ENCODE measurements at places on chromosomes 3 and 15.

- no peak for DNase-seq
These were observed 590.4 kb upstream of the DPPA4 start for GRCh38 chr3:109927726-109928125.

GRCh38 chr15:59329570-59330350 is 42.9 kb downstream of the MYO1E start:
- DNase-seq: no peak

DNA sequence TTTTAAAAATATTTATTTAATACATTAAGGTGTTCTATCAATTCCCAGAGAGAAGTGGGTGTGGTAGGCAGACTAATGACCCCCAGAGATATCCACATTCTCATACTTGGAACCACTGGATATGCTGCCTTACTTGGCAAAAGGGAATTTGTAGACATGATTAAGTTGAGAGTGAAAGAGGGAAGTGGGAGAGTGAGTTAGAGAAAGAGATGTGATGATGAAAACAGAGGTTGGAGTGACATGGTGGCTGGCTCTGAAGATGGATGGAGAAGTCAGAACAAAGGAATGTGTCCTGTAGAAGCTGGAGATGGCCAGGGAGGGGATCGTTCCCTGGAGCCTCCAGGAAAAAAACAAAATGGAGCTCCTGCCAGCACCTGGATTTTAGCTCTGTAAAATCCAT is 32.0 kb downstream of the TNFAIP8L3 start:
- DNase-seq: no peak

DNA sequence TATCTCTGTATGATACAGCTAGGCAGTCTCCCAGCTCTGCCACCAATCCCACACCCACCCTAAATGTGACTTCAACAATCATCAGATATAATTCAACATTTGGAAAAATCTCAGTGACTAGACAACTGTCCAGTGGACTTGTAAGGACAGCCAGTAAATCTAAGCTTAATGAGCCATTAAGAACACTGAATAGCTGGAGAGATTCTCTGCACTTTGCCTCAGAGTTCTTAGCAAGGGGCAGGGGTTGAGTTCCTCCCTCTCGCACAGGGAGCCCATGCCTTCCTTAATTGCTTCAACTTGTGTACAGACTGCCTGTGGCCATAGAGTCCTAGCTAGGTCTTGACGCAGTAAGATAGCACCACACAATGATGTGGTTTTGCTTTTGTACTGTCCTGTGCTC is 15.6 kb downstream of the MEX3B start:
- no peak for DNase-seq

GRCh38 chr3:171379281-171379680 is 80.9 kb downstream of the TNIK start:
- no peak for DNase-seq

DNA sequence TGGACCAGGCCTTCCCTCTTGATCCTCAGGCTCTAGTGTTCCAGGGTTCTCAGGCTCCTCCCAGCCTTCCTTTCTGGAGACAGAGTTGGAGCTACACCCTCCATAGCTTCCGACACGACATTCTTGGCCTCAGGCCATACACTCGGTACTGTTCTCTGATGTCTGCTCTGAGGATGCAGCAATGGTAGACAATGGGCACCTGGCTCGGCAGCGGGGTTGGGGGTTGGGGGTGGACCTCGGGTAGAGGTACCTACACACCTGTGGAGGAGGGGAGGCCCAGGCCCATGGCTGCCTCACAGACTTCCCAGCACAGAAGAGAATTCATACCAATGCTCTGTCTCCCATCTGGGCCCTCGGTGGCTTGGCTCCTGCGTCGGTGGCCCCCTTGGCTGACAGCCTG is 21.4 kb downstream of the CCDC13 start:
- DNase-seq: no peak

DNA sequence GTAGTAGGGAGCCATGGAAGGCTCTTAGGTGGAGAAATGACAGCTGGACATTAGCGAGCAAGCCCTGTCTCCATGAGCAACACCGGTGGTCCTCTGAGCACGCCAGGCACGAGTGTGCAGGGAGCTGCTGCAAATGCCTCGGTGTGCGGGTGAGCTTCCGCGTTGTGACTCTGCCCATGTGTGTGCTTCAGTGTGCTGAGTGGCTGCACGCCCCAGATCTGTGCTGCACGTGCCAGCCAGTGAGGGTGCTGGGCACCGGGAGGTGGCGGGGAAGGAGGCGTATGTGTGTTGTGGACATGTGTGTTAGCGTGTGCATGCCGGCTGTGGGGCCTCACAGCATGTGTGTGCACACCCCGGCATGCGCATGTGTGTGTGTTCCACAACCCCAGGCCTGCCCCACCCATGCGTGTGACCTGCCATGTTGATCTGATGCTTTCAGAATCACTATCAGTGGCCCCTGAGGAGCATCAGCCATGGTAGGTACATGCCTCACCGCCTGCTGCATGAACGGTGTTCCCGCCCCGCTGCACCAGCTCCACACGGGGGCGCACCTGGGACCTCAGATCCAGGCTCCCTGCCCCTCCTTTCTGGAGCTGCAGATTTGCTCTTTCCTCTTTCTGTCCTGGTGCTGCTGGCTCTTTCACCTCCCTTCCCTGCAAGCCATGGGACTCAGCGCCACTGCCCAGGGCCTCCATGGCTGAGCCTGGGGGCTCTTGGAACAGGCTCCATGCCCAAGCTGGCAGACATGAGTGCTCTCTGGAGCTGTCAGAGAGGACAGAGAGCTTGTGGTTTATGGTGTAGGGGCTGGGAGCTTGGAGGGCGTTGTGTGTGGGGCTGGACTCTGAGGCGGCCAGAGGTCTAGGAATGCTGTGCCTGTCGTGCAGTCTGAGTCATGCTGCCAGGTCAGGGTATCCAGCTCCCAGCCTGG is 169.4 kb downstream of the TBC1D2B start:
- DNase-seq: no peak

GRCh38 chr3:111285694-111286093 is 214.1 kb downstream of the NECTIN3 start:
- DNase-seq: no peak

- DNase-seq: no peak
These were observed 102.3 kb upstream of the PFN2 start for GRCh38 chr3:150073031-150073430.

DNA sequence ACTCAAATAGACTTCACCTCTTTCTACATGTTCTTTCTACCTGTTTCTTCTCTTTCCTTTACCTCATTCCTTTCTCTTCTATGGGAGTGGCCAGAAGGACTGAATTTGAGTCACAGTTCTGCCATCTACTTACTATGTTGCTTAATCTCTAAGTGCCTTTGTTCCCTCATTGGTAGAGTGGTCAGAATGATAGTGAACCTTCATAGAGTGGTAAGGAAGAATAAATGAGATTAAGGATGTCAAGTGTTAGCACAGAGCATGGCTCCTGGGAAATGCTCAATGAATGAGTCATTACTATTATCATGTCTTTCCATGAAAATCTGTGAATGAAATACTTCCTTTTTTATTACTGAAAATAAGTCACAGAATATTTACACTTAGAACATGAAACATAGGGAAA is 17.5 kb downstream of the TMEM207 start:
- no peak for DNase-seq

DNA sequence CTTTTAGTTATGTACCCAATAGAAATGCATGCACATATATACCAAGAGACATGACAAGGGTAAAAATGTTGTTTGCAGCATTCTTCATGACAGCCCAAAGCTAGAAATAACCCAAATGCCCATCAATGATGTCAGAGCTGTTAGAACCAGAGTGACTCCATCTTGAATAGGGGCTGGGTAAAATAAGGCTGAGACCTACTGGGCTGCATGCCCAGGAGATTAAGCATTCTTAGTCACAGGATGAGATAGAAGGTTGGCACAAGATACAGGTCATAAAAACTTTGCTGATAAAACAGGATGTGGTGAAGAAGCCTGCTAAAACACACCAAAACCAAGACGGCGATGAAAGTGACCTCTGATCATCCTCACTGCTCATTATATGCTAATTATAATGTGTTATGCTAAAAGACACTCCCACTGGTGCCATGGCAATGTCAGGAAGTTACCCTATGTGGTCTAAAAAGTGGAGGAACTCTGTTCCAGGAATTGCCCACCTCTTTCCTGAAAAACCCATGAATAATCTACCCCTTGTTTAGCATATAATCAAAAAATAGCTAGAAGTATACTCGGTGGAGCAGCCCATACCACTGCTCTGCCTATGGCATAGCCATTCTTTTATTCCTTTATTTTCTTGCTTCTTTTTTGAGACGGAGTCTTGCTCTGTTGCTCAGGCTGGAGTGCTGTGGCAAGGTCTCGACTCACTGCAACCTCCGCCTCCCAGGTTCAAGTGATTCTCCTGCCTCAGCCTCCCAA is 32.9 kb downstream of the ZBTB11 start:
- DNase-seq: peak; percentile 9

DNA sequence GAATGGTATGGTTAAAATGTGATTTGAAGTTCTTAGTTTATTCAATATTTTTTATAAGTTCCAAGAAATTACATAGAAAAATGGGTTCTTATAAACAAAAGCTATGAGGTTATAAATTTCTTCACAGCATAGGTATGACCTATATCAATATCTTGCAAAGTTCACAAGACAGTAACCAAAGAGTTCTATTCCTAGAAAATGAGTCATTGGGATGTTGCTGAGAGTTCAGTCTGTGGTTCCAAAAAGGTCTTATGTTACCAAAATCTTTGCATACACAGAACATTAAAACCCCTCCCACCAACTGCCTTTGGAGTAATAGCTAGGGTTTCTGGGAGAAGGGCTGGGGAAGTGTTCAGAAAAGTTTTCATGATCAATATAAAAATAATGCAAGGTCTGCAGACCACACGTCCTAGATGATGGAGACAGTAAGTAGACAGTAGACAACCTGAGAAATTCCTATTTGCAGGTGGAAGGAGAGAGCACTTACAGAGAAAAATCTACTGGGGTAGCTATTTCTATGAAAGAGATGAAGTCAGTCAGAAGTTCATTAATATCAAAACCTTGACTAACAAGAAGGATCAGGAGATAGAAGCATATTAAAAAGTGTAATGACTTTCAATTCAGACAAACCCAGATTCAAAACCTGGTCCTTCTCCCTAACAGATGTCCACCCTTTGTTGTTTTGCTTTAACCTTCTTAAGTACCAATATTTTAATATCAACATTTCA is 279.3 kb downstream of the KCNH8 start:
- DNase-seq: no peak

DNA sequence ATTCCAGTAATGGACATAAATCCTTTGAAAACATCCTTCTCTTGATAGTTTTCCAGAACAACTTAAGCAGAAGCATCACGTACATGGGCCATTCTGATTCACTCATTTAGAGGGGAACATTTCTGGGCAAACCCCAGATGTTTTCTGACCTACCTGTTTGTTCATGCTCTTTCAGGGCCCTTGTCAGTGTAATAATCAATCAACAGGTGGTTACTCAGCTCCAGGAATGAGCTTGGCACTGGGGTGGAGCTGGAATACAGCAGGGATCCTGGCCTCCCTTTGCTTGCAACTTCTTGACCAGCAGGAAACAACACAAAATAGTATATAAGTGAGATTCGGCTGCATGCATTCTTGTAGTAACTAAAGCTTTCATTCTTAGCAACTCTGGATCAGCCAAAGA is 9.2 kb upstream of the UBE2E1 start:
- DNase-seq: no peak

- DNase-seq: no peak
These were observed 114.7 kb upstream of the ALDH1A3 start for GRCh38 chr15:100764778-100765466.

DNA sequence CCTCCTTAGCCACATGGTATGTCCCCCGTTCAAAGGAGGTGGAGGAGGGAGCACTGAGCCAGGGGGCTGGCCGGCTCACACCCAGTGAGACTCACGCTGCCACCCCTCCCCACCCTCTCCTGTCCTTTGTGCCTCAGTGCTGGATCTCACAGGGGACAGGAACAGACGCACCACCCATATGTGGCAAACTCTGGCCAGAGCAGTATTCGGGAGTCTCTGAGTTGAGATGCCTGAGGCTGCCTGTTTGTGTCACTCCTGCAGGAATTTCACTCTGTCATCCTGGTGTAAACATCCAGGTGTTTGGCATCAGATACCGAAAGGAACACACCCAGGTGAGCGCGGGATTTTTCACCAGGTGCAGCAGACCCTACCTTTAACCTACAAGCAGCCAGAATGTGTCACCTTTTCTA is 25.7 kb downstream of the RGMA start:
- DNase-seq: no peak

DNA sequence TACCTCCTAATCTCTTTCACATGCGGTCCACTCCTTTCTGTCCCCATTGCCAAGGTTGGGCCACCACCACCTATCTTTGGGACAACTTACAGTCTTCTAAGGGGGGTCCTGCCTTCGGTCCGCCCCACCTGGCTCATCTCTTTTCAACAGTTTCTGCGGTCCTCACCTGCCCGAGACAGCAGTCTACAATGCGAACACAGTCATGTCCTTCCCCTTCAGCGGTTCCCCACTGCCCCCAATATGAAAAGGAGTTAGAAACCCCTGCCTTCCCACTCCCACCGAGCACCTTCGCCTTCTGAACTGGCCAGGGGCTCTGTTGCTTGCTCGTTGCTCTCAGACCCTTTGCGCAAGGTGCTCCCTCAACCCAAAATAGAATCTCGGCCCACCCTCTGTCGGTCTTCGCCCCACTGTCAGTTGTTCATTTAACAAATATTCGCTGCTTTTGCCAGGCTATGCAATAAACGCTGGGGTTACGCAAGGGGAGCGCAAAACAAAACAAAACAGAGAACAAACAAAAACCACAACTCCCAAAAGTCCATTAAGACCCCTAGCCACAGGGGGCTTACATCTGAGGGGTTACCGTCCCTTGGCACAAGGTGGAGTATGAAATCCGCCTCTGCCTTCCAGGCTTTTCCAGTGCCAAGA is 611 bp upstream of the FANCI start:
- no peak for DNase-seq

DNA sequence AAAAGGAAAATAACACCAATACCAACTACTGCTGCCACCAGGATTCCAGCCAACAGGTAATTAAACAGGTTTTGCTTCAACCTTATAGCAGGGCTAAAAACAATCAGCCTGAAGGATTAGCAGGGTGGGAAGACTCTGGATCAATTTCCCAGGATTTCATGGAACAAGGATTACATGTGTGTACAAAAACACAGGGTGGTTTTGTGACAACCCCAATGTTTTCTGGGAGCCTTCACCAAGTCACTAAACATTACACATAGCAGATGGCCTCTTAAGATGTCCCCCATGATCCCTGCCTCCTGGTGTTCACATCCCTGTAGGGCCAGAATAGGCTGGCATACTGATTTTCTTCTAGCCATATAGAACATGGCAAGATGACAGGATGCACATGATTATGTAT is 42.8 kb upstream of the ARHGEF3 start:
- DNase-seq: no peak

GRCh38 chr3:168155303-168155702 is 59.6 kb upstream of the GOLIM4 start:
- no peak for DNase-seq

DNA sequence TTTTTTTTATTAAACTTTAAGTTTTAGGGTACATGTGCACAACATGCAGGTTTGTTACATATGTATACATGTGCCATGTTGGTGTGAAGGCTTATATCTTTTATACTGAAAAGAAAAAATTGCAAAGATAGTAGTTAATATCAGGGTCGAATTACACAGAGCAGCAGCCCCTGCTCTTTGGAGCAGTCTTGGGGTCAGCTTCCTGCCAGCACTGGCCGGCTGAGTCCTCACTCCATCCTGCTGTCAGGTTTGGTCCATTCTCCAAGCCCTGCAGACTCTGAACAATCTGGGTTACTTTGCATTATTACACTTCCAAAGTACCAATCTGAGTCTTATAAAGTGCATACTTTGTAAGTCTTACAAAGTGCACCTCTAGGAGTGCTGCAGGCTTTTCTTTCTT is 66.0 kb downstream of the COL8A1 start:
- DNase-seq: no peak
